Vagina (tissue), 2 donors: ENCODE measurements at places on chromosomes 4 and X. TPM values are rescaled to one million over a fixed set of nuclear protein-coding genes. Genes with fewer than 3 reads are reported as not detected.

DNA sequence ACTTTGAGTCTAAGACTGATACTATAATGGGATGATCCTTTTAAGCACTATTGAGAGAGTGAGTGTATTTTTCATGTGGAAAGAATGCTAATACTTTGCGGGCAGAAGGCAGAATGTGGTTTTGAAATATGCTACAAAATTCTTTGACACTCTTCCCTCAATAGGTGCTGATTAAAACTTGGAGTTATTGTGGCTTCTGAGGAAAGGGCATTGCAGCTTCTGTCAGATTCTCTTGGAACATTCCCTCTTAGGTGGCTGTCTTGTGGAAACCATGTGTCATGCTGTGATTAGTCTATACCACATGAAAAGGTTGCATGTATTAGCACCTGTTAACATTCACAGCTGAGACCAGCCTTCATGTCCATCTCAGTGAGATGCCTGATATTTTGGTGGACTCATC lies 547.0 kb downstream of the STIM2 start:
- no peak for DNase-seq

DNA sequence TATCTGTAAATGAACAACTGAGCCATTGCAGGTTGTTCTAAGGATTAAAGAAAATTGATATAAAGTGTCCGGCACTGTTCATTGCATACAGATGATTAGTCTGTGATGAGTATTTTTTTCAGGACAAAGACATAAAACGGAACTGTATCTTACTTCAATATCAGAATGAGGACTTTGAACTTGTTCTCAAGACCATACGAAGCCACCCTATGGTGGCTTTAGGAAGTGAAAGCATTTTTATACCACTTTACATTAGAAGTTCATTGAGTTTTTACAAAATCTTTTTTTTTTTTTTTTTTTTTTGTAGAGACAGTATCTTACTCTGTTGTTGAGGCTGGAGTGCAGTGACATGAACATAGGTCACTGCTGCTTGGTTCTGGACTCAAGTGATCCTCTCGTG lies 45.2 kb upstream of the TRIM2 start:
- no peak for DNase-seq

GRCh38 chr4:135015771-135016170 lies 814.2 kb upstream of the PABPC4L start:
- no peak for DNase-seq

Gene TTC29
- not detected for total RNA-seq

Gene SUPT20HL1
- total RNA-seq: not detected

- no peak for DNase-seq
Observed at GRCh38 chr4:107034091-107034995, 1.8 kb downstream of the DKK2 start.

- DNase-seq: no peak
Observed at GRCh38 chrX:153941336-153942252, 2.8 kb downstream of the RENBP start.

- DNase-seq: no peak
Observed at GRCh38 chr4:16995451-16995850, 97.0 kb upstream of the LDB2 start.

Gene MTNR1A
- not detected for total RNA-seq

DNA sequence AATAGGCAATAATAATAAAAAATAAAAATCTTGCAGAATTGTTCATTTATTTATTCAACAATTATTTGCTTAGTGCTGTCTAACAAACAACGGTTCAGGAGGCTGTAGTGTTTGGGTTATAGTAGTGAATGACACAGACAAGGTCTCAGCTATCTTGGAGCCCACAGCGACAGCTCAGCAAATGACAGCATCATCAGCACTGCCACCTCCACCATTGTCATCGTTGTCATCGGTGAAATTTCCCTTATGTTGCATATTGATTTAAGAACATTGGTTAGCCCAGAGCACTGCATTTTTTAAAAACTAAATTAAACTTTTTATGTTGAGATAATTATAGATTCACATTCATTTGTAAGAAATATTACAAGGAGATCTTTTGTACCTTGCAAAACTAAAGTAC lies 79.9 kb downstream of the TRAPPC11 start:
- DNase-seq: no peak

DNA sequence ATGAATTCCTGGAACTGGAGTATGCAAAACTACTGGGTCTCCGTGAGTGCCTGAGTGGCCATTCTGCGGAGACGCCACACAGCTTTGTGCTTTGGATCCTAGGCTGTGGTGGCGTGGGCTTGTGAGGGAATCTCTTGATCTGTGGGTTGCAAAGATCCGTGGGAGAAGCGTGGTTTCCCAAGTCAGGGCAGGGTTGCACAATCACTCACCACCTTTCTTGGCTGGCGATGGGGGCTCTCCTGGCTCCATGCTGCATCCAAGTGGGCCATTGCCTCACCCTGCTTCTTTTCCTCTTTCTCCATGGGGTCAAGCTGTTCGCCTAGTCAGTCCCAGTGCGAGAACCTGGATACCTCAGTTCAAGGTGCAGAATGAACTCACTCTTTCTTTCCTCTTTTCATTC lies 62.5 kb downstream of the SLAIN2 start:
- DNase-seq: no peak

- DNase-seq: no peak
Observed at GRCh38 chrX:68942840-68943239, 114.0 kb downstream of the EFNB1 start.

Gene GAGE1
- total RNA-seq: not detected
